HS-27A (cell line): ENCODE measurements at places on chromosomes 3 and 15.

GRCh38 chr15:29682781-29683180 lies 139.5 kb downstream of the TJP1 start:
- DNase-seq, result no peak

DNA sequence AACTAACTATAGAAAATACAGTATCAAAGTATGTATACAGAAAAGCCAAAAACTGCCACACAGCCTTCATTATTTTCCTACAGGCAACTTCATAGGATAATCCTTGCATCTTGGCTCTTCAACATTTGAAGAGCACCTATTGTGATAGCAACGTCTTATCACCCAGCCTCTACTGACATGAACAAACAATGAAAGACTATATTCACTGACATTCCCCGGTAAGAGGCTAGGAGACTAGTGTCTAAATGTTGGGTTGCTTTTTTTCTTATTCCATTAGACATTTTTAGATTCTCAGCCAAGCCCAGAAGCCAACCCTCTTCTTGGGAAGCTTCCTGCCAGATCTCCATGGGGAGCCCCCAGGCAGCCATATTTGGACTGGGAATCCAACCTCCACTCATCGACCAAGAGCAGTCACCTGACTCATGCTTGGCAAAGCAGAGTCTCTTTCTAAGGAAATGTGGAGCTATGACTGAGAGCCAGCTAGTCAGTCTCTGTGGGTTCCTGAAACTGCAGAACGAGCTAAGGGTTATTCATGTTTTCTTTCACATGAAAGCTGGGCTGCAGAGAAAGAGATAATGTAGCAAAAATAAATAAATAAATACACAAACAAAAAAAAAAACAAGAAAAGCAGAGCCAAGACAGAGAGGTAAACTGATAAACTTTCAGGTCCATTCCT lies 227.5 kb downstream of the MAGI1 start:
- no peak for DNase-seq

DNA sequence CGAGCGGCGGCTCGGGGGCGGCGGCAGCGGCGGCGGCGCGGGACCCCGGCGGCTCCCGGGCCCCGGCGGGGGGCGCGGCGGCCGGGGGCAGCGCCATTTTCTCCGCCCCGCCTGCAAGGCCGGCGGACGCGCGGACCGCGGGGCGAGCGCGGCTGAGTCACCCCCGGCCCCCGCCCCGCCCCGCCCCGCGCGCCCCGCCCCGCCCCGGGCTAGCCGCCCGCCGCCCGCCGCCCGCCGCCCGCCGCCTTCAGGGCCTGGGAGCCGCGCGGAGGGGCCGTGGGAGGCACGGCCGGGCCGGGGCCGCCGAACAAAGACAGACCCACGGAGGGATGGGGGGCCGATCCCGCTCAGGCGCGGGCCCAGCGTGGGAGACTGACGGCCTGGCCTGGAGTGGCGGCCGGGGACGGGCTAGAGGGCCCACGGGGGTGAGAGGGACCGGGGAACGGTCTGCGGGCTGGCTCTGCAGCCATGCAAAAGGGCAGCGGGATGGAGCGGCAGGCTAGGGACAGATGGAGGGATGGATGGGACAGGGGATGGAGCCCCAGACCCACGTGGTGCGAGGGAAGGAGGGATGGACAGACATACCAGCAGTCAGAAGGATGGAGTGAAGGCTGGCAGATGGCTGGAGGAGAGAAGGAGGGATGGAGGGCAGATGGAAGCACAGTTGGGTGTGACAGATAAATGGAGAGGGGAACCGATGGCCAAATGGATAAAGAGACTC lies at the start of gene EIF4E3:
Gene EIF4E3, minus strand, starts transcription at position 132 of the 721 bp plus-strand sequence. Its CDS starts 35 bp downstream, at position 97.
- no peak for DNase-seq

DNA sequence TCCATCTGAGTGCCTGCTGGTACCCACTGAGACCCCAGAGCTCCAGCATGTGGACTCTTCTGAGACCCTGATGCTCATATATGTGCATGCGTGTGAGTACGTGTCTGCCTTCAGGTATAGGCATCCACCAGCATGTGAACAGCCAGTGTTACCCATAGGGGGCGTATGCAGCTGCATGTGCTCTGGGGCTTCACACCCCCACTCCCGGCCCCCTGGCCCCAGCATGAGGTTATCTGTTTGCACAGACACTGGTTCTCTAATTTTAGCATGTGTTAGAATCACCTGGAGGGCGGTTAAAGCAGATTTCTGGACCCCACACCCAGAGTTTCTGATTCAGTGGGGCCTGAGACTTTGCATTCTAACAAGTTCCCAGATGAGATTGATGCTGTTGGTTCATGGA lies 824 bp upstream of the CILP start:
- no peak for DNase-seq

GRCh38 chr15:39359771-39360170 lies 221.1 kb upstream of the THBS1 start:
- no peak for DNase-seq

- DNase-seq, result no peak
Observed at GRCh38 chr3:179897231-179897630, 139.5 kb downstream of the PEX5L start.

- DNase-seq, result no peak
Observed at GRCh38 chr15:73341886-73342600, 26.7 kb downstream of the HCN4 start.

DNA sequence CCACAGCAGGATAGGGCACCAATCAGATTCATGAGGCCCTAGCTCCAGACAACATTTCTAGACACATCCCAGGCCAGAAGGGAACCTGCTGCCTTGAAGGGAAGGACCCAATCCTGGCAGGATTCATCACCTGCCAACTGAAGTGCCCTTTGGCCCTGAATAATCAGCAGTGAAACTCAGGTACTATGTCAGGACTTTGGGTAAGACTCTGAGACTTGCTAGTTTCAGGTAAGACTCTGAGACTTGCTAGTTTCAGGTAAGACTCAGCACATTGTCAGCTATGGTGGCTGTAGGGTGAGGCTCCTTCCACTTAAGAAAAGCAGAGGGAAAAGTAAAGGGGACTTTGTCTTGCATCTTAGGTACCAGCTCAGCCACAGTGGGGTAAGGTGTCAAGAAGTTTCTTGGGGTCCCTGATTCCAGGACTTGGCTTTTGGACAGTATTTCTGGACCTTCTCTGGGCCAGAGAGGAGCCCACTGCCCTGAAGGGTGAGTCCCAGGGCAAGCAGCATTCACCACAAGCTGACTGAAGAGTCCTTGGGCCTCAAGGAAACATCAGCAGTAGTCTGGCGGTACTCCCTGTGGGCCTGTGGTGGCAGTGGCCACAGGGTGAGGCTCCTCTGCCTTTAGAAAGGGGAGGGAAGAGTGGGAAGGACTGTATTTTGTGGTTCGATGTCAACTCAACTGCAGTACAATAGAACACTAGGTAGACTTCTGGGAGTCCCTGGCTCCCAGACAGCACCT lies 13.7 kb upstream of the COL8A1 start:
- DNase-seq, result no peak

- no peak for DNase-seq
Observed at GRCh38 chr3:157420606-157421130, 16.0 kb upstream of the PTX3 start.
